Suppressor macrophage treated with lipopolysaccharide for 4 hours (primary cell): ENCODE measurements at places on chromosomes 5 and 9.

GRCh38 chr9:135116881-135117280 is 29.4 kb downstream of the OLFM1 start:
- no peak for DNase-seq

- no peak for DNase-seq
Observed at GRCh38 chr9:124482431-124483031, 24.7 kb downstream of the NR5A1 start.

GRCh38 chr5:9284781-9285307 is 261.0 kb downstream of the SEMA5A start:
- DNase-seq: no peak

GRCh38 chr5:140049205-140049604 is 6.1 kb upstream of the NRG2 start:
- DNase-seq: no peak

DNA sequence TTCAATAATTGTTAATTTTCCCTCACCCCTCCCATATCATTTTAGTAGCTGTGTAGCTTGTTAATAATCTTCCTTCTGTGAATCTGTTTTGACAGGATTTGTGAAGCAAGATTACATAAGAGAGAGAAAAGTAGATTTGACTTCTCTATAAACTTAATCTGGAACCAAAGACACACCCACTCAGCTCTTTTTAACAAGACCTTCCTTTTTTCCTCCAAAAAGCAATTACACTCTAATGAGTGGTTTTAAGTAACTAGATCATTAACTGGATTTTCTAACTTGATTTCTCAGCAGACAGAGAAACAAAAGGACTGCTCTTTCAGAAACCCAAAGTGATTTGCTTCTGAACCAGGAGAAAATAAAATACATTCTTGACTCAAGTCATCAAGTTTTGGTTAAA is 21.9 kb downstream of the RFK start:
- DNase-seq: no peak

- peak; percentile 90 for DNase-seq
Observed at GRCh38 chr9:19184144-19184917, 46.2 kb upstream of the DENND4C start.

DNA sequence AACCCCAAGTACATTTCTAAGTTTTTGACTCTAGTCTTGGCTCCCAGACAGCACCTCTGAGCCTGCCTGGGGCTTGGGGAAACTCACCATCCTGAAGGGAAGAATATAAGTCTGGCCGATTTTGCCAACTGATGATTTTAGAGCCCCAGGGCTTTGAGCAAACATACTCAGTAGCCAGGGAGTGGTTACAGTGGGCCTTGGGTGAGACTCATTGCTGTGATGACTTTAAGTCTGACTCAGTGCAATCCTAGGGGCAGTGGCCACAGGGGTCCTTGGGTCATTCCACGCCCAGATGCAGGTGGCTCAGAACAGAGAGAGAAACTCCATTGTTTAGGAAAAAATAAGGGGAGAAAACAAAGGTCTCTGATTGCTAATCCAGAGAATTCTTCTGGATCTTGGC is 312.0 kb upstream of the EDIL3 start:
- no peak for DNase-seq

DNA sequence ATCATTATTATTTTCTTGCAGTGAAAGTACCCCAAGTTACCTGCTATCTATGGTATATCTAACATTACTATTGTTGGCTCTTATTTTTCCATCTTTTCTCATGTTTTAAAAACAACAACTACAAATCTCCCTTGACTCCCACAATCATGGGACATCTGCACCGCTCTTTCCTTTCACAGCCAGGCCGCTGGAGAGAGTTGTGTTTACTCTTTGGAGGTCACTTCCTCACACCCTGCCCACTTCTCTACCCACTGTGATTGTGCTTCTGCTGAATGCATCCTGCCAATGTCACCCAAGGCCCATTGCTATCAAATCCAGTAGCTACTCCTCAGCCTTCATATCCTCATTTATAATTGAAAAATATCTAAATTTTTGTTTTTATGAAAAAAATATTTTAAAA is 29.7 kb downstream of the SLC28A3 start:
- DNase-seq: peak; percentile 40

- no peak for DNase-seq
Observed at GRCh38 chr5:113167985-113168384, 191.4 kb downstream of the DCP2 start.

DNA sequence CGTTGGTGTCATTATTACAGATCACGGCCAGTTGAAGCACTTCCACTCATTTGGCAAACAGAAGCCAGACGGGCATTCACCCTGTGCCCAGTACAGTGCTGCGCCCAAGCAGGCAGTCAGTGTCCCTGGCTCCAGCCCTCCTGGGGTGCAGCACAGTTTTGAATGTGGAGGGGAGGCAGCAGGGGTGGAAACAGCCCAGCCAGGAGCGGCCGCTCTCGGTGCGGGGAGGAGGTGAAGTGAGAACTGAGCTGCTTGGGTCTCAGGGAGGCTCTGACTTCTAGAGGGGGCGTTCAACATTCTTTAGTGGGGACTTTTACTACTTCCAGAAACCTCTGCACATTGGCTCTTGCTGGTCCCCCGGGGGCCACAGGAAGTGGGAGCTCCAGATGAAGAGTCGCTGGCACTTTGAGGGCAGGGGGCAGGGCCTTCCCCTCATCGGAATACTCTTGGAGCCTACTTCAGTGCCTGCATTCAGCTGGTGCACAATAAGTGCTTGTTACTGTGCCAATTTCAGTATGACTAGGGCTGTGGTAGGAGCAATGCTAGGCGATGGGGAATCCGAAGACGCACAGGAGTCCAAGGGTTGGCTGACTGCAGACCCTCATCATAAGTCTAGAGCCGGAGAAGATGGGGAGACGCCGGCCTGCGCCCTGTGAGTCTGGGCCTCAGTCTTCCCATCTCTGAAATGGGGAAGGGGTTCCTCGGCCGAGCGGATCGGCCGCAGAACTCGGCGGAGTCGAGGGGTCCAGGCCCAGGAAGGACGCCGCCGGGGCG is 492 bp upstream of the NEK6 start:
- no peak for DNase-seq

DNA sequence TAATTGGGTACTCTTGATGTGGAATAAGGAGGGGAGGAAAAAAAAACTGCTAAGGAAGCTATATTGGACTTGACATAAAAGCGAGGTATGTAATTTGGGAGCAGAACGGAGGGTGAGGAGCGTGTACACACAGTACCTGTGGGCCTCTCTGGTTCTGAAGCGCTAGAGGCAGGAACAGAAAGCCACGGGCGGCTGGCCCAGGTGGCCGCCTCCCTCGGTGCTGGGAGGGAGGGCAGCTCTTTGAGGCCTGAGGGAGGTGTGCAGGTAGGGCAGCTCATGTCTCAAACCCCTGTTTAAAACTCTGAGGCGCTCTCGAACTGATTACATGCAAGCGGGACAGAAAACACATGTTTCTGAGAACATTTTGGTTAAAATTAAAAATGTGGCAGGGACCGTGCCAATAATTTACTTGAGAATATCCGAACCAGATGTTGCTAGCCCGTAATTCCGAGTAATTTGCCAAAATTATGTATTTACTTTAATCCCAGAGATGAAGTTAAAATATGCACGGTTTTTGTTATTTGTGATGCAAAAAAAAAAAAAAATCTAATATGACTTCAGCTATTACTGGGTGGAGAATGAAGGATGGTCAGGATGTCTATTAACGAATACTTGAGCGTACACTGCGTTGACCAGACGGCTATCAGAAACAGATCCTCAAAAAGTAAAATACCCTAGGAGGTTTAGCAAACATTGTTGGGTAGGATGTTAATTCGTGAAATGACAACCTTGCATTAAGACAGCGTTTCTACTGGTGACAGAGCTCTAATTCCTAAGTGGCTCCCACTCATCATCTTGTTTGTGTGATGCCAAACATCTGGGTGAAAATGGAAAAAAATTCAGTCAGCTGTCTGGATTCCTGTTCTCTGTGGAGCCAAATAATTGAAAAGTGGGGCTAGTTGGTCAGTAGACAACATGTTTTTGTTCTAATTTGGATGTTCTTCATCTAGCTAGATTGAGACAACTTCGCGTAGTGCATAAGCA is 24.4 kb upstream of the STC2 start:
- DNase-seq: no peak

- DNase-seq: no peak
Observed at GRCh38 chr9:93549611-93550010, 26.8 kb upstream of the PHF2 start.

DNA sequence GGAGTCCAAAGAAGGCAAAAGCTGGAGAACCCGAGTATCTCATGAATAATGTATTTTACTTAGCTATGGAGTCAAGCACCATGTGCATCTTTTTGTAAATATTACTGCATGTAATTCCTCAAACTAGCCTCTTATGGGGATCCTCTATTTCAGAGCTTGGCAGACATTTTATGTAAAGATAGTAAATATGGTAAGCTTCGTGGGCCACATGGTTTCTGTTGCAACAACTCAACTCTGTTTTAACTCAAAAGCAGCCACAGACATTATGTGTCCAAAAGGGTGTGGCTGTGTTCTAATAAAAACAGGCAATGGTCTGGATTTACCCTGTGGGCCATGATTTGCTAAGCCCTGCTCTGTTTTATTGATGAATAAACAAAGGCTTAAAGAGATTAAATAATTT is 17.3 kb downstream of the DAPK1 start:
- peak; percentile 51 for DNase-seq

GRCh38 chr5:172534229-172535107 is 80.1 kb upstream of the SH3PXD2B start:
- DNase-seq: peak; percentile 62

- no peak for DNase-seq
Observed at GRCh38 chr5:89377767-89378455, 494.9 kb upstream of the MEF2C start.

- DNase-seq: no peak
Observed at GRCh38 chr5:150616024-150616470, 24.4 kb upstream of the SYNPO start.

- DNase-seq: no peak
Observed at GRCh38 chr5:1211701-1212100, 10.3 kb downstream of the SLC6A19 start.

DNA sequence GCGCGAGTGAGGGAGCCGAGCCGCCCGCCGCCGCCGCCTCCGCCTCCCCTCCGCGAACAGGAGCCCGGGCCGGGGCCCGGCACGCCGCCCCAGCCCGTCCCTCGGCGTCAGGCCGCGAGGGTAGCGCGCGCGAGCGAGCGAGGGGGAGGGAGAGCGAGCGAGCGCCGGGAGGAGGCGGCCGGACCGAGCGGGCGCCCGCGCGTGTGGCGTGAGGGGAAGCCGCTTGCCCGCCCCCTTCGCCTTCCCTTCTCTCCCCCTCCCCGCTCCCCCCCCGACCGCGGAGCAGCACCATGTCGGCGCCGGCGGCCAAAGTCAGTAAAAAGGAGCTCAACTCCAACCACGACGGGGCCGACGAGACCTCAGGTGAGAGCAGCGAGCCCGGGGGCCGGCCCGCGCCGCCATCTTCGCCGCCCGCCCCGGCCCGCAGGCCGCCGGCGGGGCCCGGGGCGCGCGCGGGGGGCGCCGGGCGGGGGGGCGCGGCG is 312 bp downstream of the SET start:
- no peak for DNase-seq

GRCh38 chr5:149348518-149348917 is 3.2 kb downstream of the GRPEL2 start:
- no peak for DNase-seq

DNA sequence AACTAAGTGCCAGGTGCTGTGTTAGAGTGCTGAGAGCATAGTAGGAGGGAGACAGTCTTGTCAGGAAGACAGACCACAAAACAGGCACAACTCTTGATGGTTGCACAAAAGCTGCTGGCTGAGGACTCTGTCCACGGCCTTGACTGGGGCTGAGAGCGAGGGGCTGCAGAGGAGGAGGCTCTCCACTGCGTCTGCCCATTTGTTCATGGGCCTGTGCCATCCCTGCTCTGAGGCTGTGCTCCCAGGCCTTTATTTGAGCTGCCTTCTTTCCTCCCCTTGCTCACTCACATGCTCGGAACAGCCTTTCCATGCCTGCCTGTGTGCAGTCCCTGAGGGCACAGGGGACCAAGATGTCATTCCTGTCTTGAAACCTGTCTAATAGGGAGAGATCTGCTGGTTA is 147.8 kb downstream of the CACNA1B start:
- DNase-seq: no peak

GRCh38 chr5:124996764-124997077 is 250.3 kb upstream of the ZNF608 start:
- no peak for DNase-seq
